NCI-H1930 (cell line): ENCODE measurements at places on chromosomes 7 and 10.

DNA sequence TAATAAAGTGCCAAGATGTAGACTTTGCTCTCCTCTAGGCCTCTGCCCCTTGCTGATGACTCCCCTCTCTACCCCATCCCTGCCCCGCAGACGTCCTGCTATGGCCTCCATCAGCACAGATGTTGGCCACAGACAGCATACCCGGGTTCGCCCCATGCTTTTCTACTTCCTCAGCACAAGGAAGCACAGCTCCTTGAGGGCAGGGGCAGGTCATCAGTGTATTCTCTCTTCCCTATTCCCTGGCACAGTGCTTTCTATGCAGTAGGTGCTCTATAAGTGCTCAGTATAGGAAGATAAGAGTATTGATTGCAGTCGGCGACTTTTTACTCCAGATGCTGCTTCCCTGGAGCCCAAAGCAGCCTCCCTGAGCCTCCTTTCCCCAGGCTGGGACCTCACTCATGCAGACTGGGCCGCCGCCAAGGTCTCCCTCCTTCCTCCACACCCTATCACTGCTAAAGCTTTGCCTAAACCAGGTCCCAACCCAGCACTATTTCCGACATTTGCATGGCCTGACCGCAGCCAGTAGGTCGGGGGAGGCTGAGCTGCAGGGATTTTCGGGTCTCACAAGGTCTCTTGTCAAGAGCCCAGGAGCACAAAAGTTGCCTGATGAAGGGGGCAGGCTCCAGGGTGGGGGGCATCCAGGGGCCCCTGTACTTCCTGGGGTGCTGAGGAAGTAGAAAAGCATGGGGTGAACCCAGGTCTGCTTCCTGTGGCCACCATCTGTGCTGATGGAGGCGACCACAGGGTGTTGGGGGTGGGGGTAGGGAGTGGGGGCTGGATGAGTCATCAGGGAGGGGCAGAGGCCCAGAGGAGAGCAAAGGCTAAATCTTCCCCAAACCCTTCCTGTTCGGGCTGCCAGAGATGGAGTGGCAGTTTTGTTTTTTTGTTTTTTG is 8.0 kb downstream of the CALHM3 start:
- no peak for DNase-seq

DNA sequence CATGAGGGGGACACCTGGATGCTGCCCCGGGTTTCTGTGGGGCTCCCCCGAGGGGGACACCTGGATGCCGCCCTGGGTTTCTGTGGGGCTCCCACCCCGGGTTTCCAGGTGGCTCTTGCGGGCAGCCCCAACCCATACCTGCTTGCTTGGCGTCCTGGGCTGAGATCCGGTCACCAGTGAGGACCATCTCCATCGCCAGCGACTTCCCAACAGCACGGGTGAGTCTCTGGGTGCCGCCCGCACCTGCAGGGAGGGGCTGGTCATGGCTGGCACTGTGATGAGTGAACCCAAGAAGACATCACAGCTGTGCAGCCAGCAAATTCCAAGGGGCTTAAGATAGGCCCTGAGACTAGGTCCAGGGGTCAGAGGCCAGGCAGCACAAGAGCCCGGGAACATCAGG is 6.4 kb downstream of the ECHS1 start:
- DNase-seq: no peak

- no peak for DNase-seq
These were observed 7.0 kb downstream of the NAT16 start for GRCh38 chr7:101172854-101173751.

GRCh38 chr7:36207451-36208291 is 54.6 kb downstream of the EEPD1 start:
- DNase-seq: no peak

DNA sequence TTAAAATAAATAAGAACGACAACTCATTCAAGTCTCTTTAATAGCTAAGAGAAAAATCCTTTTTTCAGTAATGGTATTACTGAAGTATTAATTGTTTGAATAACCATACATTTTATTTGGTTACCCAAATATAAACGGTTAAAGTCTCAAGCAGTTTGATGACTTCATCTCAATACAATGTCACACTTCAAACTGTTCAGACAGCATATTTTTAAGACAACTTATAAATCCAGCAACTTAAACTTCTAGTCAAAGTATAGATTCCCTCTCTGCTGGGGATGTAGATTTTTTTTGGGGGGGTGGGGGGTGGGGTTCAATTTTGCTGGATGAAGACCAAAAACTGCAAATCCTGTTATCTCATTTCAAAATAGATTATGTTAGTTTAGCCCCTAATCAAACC is 42.0 kb downstream of the GNA12 start:
- DNase-seq: no peak

DNA sequence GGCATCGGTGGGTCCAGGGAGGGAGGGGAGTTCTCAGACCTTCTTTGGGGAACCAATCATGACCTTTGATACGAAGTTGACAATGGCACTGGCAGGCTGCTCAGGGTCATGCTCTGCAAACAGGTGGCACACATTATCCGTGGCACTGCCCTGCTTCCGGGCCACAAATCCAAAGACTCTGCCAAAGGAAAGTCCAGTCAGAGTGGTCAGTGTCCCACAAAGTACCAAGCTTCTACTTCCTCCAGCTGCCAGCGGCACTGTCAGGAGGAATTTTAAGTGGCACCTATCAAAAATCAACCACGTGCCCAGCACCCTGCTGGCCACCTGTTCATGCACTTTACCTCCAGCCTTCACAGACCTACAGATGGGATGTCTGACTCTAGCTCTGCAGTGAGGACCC is 303.9 kb downstream of the TNS3 start:
- no peak for DNase-seq
